ENCODE measurements at places on chromosomes 3 and 15.

DNA sequence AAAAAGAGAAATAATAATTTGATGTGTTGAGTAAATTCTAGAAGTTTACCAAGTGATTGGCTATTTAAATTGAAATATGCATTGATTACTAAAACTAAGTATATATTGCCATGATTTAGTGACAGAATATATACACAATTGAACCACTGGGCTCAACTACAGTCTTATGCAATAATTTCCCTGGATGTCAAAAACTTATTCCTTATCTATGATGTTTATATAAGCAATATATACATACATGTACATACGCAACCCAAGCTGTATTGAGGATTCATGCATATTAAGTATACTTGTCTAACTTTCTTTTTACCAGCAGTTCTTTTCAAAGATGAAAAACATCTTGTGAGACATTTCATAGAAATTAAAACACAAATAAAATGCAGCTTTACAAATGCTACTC lies 165.8 kb downstream of the ZIC4 start:
- no peak for DNase-seq

GRCh38 chr3:138297059-138297607 lies 32.5 kb downstream of the NME9 start:
- no peak for DNase-seq

DNA sequence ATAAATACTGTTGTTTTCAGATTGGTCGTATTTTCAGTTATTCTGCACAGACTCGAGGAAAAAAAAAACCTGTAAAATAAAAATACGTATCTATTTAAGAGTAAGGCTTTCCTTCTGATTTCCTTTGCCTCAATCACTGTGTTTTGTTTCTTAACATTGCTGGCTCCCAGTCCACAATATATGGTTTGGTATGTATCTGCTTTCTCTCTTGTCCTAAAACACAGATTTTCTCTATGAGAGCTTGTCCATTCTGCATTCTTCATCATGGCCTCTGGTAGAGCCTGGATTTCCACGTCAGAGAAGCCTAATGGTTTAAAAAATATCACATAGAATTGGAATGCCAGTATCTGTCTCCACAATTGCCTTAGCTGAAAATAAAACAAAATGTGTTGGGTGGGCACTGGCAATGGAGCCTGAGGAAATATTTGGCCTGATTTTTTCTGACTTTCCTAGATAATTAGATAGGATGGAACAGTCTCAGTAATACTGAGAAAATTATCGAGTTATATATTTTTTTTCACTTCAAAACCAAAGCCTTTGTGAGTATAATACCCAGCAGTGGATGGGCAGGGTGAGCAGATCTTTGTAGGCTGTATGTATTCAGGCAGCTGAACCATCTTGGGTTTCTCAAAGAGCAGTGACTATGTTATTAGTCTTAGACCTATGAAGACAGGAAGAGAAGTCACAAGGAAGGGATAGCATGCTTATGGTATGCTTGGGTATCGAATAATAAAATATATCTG lies 1.9 kb downstream of the CD200 start:
- no peak for DNase-seq

GRCh38 chr3:47156396-47156795 lies 7.5 kb downstream of the SETD2 start:
- DNase-seq = no peak

DNA sequence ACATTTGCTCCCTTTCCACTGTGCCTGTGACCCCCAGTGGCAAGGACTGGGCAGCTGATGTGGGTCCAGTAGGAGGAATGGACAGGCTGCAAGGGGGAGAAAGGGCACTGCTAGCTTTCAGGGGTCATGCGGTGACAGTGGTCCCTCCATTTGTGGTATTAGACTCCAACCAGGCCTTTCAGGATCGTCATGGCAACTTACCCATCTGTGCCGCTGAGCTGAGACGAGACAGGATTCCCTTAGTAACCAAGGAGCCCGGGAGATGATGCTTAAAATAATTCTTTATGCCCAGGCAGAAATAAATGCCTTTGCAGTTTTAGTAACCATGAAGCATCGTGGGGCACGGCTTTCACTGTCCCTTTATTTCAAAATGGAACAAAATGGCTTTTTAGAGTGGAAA lies 15.9 kb upstream of the MRPL3 start:
- DNase-seq = no peak

GRCh38 chr3:76051145-76051544 lies 265.8 kb upstream of the ZNF717 start:
- no peak for DNase-seq

DNA sequence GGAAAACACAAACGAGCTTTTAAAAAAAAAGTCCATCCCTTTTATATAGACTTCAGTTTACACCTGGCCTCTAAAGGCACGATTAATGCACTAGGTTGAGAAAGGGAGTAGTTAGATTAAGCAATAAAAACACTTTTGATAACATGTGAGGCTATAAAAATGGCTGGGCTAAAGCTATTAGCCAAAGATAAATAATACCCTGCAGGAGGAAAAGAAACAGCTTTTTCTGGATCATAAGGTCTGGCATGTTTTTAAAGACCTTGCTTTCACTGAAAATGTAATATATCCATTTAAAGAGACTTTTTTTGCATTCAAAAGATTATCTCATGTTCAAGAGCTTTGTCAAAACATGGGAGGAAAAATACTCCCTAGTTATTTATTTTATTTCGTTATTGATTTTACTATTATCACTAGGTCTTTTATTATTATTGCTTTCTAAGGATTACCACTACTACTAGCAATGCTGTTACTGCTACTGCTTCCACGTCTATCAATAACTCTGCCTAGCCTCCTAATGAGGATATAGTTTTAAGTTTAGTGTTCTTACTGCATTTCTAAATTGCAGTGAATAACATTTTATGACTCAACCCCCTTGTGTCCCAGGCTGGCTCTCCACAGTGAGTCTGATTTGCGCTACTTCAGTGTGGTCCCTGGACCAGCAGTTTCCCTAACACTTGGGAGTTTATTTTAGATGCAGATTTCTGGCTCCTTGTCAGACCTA lies 93.4 kb downstream of the THRB start:
- no peak for DNase-seq
